Dermis microvascular lymphatic vessel endothelial cell (primary cell): ENCODE measurements at places on chromosomes 7 and 10.

DNA sequence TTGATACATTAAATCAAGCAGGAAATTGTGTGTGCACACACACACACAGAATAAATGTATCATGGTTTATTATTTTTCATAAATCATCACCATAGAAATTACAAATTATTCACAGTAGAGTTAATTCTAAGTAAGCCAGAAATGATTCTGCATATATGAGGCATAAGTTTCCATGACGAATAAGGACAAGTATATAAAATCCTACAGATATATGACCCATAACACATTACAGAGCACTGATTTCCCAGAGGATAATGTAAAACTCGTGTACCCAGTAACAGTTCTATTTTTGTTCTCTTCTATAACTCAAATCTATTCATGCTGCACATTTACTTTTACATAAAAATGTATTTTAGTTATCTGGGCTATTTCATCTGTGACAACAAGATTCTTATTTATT is 169.7 kb downstream of the LRRTM3 start:
- DNase-seq: no peak

DNA sequence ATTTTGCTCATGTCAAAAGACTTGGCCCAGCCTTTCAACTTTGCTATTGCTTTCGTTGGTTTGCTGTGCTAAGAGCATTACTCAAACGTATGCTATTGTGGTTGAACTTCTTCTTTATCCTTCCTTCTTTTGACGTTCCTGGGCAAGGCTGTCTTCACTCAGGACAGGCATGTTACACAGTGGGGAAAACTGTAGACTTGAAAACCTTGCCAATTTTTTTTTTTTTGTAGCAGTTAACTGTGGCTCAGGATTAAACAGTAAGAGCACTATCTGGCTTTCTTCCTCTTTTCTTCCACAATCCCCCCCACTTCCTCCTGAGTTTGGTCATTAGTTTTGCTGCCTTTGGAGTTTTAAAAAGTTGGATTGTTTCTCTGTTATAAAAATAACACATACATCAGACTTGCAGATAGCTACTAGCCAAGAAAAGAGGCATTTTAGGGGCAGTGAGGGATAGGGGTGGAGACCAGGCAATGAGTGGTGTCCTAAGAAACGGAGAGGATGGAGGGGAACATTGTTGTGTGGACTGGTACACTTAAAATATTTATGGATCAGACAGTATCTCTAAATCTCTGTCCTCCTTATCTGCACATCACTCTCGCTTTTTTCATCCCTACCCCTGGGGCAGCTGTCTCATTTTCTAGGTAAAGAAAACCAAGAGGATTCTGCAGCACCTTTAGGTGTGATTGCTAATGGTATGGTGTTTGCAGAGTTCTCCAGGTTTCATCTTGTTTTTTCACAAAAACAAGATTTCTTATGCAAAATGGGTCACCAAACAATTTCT is 181.7 kb downstream of the LRMDA start:
- DNase-seq: no peak

GRCh38 chr7:157318015-157318706 is 18.6 kb upstream of the DNAJB6 start:
- peak; percentile 37 for DNase-seq

DNA sequence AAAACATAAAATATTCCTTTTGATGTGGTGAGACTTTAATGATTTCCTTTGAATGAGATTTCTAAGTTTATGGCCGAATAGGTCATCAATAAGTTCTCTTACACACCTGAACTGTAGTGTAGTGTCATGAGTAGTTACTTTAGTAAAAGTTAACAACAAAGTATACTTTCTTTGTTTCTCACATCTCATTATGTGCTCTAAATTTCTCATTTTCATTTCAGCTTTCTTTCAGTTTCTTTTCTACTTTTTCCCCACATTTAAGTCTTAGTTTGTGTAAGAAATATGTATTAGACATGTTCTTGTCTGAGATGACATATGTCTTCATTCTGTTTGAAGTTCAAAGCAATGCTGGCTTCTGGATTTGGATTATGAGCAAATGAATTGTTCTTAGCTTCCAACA is 348.1 kb downstream of the ANKRD7 start:
- DNase-seq: no peak

- no peak for DNase-seq
These were observed 89.4 kb upstream of the AKR1E2 start for GRCh38 chr10:4736608-4737007.

- no peak for DNase-seq
These were observed 106.2 kb upstream of the GLCCI1 start for GRCh38 chr7:7862393-7862792.

- no peak for DNase-seq
These were observed 450.3 kb downstream of the GRID1 start for GRCh38 chr10:85916286-85916685.

- DNase-seq: no peak
These were observed 579.0 kb downstream of the PHTF2 start for GRCh38 chr7:78377532-78377931.
